Vagina (tissue), 2 donors: ENCODE measurements at places on chromosomes 11 and 22.

GRCh38 chr11:111105566-111105965 lies 140.0 kb upstream of the POU2AF2 start:
- DNase-seq = no peak

GRCh38 chr22:35761037-35761436 lies 43.4 kb downstream of the APOL5 start:
- no peak for DNase-seq

GRCh38 chr11:47317064-47317828 lies 35.3 kb downstream of the MYBPC3 start:
- no peak for DNase-seq

DNA sequence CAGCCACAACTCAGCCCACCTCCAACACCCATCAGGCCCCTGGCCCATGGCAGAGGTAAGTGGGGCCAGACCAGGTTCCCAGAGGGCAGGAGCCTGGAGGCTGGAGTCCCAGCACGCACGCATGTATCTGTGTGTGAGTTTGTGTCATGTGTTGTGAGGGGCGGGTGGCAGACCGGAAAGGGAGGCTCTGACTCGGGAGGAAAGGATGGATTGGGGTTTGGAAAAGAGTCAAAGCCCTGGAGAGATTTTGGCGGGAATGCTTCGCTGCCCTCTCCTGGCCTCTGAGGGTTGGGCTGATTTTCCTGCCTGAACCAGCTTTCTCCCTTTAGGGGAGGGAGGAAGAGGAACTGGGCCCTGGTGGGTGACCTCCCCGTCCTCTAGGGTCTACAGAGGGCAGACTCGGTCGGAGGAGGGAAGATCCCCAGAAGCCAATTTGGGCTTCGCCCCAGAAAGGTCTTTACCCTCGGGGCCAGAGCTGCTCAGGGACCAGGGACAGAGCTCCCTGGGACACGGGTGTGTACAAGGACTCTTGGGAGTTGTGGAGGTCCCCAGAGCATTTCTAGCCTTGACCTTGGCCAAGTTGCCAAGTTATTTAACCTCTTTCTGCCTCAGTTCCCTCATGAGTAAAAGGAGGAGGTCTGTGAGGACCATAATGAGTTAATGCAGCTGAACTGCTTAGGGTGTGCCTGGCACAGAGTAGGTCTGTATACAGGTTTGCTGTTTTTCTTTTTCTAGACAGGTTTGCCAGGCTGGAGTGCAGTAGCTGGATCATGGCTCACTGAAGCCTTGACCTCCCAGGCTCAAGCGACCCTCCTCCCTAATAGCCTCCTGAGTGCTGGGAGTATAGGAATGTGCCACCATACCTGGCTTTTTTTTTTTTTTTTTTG lies 6.9 kb downstream of the C11orf68 start:
- DNase-seq = no peak

DNA sequence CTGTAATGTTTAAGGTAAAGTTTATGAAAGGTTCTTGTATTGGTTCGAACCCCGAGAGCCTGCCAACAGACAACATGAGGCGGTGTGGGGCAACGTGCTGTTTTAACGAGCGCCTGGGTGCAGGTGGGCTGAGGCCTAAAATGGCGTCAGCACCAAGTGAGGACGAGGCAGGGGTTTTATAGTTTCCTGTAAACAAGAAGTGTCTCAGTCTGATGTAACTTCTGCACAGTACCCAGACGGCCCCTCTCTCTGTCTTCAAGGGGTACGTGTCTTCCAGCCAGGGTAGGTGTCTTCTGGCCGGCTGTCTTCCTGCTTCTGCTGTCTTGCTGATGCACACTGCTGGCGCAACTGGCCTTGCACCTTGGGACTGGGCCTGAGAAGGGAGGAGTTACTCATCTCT lies 2.7 kb downstream of the PPFIBP2 start:
- DNase-seq = no peak

DNA sequence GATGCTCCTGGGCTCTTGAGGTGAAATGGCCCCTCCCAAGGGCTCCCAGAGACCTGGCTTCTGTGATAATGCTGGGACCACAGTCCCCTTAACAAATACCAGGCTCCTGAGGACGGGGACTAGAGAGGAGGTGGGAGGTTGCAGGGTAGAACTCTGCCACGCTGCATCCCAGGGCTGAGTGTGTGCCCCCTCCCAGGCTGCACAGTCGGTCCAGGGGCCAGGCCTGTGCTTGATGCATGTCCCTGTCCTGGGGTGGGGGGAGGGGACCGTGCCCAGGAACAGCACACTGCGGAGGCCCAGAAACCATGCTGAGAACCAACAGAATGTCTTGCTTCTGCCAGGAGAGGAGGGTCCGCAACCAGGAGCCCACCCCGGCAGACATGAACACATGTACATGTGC lies 9.3 kb downstream of the CSF2RB start:
- DNase-seq = no peak

GRCh38 chr11:17934194-17934593 lies 78.7 kb downstream of the SERGEF start:
- no peak for DNase-seq

- no peak for DNase-seq
Observed at GRCh38 chr11:109958821-109959166, 134.4 kb upstream of the ZC3H12C start.

DNA sequence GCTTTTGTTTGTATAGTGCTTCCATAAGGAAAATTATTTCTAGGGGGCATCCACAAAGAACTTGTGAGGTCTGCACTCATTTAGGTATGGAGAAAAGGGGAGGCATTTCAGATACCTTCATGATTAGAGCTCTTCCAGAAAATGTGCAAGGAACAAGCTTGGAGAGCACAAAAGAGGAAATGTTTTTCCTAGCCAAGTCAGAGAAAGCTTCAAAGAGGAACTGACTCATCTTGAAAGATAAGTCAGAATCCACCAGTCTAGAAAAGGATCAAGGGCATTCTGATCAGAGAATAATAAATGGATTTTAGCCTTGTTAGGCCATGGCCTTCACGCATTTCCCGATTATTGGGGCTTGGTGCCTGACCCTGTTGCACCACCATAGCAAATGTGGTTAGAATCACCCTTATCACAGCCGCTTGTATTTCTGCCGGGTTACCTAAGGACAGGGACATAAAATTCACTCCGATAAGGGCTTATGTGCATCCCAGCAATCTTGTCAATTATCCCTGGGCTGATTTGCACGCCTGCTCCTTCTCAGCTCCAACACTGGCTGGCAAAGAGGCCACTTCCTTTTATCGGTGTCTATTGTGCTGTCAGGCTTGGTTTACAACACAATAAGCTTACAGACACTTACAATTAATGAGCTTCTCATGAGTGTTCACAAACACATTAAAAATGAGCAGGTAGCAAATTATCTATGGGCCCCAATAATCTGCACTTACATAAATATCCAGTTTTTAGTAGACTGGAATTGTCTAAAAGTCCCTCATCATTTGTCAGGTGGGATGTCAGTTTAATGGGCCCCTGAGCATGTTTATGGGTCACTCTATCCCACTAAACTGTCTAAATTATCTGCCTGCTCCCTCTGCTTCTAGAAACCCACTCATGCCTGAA lies 613.5 kb downstream of the SOX6 start:
- DNase-seq = no peak

GRCh38 chr22:28978158-28978557 lies 83.5 kb downstream of the C22orf31 start:
- no peak for DNase-seq

DNA sequence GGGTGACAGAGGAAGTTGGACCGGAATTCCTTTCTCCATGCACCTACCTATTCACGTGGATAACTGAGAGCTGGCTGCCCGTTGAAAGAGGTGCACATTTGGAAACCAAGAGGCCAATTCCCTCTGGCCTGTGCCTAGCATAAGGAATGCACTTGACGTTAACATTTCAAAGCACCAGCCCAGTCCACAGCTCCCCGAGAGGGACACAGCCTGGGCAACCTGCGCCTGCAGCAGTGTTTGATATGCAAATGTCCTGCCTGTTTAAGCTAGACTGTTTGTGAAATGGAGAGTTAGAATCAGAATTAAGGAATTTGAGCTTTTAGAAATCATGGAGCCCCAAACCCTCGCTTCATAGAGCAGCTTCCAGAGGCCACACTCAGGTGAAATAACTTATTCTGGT lies 126.1 kb downstream of the DSCAML1 start:
- no peak for DNase-seq

DNA sequence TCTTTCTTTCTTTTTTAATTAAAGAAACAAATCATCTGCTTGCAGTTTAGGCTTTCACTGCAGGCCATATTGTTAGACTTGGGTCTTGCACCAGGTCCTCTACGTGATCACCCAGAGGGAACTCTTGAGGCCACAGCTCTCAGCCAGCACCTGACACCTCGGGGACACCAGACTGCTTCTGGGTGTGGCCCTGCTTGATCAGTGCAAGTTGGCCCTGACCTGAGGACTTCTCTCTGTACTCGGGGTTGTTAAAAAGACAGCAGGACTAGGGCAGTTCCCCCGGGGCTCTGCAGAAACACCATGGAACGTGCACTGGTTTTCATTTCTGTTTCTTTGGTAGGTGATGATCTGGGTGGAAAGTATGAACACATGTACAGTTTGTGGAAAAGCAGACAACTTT lies 51.2 kb upstream of the MYO18B start:
- no peak for DNase-seq
